Central memory CD4-positive, alpha-beta T cell (primary cell): ENCODE measurements at places on chromosomes 2 and 18.

GRCh38 chr2:16071865-16072637 is 131.7 kb downstream of the MYCN start:
- DNase-seq, result no peak

GRCh38 chr2:5102823-5103222 is 589.4 kb upstream of the SOX11 start:
- DNase-seq, result no peak

- no peak for DNase-seq
Observed at GRCh38 chr2:11941201-11942177, 195.1 kb downstream of the LPIN1 start.

DNA sequence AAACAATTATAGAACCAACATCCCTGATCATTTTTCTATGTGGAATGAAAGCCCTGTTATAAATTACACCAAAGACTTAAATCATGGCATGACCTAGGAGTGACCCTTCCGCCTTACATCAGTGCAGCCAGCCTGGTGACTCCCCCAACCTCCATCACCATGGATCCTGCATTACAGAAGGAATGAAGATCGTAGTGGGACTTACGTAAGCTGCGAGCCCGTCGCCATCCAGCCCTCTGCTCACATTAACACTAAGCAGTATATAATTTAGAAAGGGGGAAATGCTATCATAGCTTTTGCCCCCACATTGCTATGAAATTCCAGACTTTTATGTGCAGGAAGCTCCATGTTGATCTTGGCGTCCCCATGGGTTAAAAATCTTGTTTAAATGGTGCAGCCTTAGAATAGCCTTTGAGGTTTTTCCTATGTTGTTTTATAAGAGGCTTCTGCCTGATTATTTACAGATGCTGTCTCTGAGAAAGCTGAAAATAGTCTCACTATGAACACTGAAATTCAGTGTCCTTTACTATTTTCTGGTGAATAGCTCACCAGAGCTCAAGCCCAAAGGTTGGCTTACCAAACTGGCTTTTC is 76.3 kb downstream of the COLEC12 start:
- DNase-seq, result no peak

DNA sequence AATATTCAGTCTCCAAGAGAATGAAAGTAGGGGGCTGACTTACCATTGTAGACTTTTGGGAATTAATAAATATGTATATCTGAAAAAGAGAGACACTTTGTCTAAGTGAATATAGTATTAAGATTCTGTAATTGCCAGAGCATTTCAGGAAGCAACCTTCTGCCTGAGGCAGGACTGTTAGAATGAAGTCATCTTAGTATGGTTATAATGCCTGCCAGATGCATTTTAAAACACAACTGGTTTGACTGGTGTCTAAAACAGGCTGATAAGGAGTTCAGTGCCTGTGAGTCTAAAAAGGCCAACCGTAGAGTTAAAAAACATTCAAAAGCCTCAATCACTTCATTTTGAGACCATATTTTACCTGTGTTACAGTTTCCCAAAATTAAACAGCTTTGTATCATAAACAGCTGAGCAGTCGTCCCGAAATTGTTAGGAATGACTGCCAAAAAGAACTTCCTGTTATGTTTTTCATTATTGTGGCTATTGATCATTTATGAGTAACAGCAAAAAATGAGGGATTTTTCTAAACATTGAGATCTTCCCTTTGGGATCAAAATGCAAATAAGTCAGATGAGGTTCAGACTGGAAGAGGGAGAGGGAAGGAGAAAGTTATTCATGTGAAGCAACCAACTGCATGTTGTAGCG is 443.9 kb downstream of the PID1 start:
- no peak for DNase-seq

DNA sequence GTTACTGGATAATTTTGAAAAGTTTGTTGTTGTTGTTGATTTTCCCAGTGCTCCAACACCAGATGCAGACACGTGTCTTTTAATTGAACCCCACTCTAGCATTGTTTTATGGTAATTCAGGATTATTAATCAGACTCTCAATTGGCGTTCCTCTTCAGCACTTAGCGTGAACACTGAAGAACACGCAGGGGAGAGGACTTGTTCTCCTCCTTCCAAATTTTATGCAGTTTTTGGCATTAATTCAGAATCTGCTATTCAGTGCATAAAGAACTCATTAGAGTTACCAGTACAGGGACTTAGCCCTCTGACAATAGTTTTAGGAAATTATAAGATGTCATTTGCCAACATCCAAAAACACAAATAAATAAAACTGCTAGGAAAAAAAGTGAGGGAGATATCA is 75.5 kb downstream of the SNTG2 start:
- no peak for DNase-seq

- no peak for DNase-seq
Observed at GRCh38 chr18:34695310-34695709, 14.8 kb upstream of the DTNA start.

GRCh38 chr2:77054938-77055337 is 467.2 kb downstream of the LRRTM4 start:
- DNase-seq, result no peak

DNA sequence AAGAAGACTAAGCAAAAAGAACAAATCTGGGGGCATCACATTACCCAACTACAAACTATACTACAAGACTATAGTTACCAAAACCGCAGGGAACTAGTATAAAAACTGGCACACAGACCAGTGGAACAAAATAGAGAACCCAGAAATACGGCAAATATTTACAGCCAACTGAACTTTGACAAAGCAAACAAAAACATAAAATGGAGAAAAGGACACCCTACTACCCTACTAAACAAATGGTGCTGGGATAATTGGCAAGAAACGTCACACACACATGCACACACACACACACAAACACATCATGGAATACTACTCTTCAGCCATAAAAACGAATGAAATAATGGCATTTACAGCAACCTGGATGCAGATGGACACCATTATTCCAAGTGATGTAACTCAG is 53.3 kb downstream of the SESTD1 start:
- DNase-seq, result no peak

- DNase-seq, result no peak
Observed at GRCh38 chr2:9306911-9307310, 100.3 kb downstream of the ASAP2 start.

GRCh38 chr2:126801473-126801872 is 97.2 kb upstream of the TEX51 start:
- no peak for DNase-seq

- DNase-seq, result peak; percentile 99
Observed at GRCh38 chr18:74291771-74292540, at the start of gene CYB5A. Gene CYB5A, minus strand, starts transcription at chr18:74291963. Its CDS starts 88 bp downstream, at chr18:74291875.

DNA sequence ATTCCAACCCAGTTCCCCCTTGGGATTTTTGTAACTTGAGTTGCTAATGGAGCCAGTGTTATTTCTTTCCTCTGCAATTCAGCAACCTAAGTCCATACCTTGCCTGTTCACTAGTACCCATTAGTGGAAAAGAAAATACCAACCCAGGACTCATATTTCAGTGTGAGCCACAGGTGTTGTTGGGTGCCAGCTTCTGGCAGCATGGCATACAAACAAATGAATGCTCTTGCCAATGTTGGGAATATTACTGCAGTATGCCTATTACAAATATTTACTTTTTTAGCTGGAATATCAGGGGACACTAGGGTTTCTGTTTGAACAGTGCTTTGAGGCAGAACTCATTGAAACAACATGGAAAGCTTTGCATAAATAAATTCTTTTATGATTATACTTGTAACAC is 130.2 kb downstream of the NCKAP5 start:
- no peak for DNase-seq

GRCh38 chr18:44062345-44062744 is 618.3 kb upstream of the SETBP1 start:
- DNase-seq, result no peak

GRCh38 chr2:74958274-74959105 is at the start of gene POLE4:
Gene POLE4, plus strand, starts transcription at chr2:74958643. Its CDS starts 37 bp downstream, at chr2:74958680.
- peak; percentile 90 for DNase-seq

- no peak for DNase-seq
Observed at GRCh38 chr2:101188683-101189405, 37.7 kb upstream of the TBC1D8 start.

- no peak for DNase-seq
Observed at GRCh38 chr18:66077066-66077465, 326.3 kb downstream of the CDH7 start.

- DNase-seq, result no peak
Observed at GRCh38 chr18:56662063-56662408, 10.9 kb downstream of the WDR7 start.

DNA sequence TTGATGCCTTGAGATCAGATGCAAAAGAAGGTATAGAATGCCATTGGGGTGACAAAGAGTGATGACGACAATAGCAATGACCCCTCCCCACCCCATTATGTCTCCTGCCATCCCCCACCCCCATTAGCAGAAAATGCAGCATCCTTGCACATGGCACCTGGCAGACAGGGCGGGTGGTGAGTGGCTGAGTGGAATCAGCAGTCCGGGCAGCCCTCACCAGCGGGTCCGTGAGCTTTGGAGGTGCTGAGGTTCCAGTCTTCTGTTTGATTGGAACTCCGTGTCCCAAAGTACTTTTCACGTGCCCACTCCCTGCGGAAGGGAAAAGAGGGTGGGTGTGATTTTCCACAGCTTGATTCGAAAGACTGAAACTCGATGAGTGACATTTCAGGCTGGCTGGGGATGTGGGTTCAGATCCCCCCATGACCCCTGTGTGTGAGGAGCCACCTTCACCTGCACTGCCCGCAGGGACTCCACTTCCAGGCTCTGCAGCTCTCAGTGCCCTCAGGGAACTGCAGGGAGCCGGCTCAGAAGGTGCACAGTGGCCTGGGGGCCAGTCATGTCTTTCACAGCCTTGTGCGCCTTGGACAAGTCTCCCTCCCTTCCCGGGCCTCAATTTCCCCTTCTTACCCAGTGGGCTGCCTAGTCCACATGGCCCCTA is 130.9 kb downstream of the GLI2 start:
- DNase-seq, result no peak

DNA sequence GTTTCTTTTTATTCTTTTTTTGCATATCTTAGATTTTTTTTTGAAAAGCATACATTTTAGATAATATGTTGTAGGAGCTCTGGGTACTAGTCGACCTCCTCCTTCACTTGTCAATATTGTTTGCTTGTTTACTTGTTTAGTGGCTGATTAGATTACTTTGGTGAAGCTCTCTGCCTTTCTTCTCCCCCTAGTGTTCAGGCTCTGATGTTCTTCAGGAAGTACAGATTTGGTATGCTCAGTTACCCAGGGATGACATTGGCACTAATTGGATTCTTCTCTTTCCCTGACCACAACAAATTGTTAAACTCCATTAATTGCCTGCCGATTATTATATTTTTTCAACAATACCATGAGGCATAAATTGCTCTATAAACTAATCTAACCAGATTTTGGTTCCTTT is 491.2 kb downstream of the SUCLG1 start:
- no peak for DNase-seq

GRCh38 chr2:227308784-227309183 is 16.3 kb upstream of the MFF start:
- no peak for DNase-seq

GRCh38 chr18:37222999-37223378 is 342.6 kb downstream of the CELF4 start:
- no peak for DNase-seq

DNA sequence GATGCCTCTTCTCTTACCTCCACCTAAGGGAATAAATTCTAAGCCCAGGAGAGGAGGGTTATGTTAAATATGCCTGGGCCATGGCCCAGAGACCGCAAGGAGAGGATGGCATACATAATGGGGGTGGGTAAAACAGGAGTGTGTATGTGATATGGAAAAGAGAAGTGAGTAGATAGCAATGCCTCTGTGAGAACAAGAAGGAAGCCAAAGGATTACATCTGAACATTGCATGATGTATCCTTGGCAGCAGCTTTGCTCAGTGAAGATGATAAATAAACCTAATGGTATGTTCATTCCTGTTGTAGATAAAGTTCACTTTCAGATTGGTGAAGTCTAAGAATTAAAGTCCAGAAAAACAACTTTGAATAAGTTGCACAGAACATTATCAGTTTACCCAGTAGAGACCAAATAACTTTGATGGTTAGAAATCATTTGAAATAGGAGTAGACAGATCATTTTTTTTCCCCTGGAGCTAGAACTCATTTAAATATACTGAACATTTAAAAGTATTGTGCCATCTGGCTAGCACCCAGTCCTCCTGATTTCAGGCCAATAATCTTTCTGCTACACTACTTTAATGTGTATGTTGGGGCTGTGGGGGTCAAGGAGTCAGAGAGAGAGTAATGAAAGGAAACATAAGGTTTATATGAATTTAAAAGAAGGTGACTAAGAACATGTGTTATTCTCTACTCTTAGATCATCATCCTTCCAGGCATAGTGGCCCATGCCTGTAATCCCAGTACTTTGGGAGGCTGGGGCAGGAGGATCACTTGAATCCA is 231.7 kb downstream of the PARD3B start:
- DNase-seq, result no peak

GRCh38 chr2:120104772-120105171 is 91.9 kb downstream of the EPB41L5 start:
- DNase-seq, result no peak

DNA sequence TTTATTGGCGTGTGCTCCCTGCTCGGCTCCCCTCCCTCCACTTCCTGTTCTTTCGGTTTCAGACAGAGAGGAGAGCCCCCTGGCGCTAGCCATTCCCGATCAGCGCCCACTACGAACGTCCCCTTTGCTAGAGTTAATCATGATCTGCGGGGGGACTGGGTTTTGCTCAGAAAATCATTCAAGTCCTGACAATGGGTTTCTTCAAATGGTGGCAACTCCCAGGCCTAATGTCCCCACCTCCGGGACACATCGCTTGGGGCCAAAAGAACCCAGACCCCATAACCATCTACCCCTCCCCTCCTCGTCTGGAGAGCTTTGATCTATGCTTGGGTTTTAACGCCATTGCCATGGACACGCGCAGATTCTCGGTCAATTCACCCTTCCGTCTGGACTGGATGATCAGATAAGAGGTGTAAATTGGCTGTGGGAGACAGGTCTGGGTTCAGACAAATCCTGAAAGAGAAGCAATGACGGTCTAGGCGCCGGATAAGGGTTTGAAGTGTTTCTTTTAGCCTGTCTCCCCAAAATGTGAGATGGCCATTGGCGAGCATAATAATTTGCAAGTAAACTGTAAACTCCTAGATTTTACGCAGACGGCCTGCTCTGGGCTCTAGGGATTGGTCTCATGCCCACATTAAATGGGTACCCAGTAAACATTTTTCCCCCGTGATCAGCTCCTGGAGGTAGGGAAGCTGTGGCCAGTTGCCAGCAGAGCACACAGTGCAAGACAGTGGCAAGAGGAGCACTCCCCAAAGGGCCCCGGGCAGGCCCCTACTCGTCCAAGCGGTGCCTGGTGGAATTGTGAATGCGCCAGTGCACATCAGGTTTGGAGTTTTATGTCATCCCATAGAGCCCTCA is 4.7 kb downstream of the NRP2 start:
- no peak for DNase-seq

GRCh38 chr2:86747711-86748639 is 27.9 kb downstream of the RMND5A start:
- DNase-seq, result no peak
